Colonic mucosa (tissue), 4 donors: ENCODE measurements at places on chromosomes 13 and 19. TPM values are rescaled to one million over a fixed set of nuclear protein-coding genes. Genes with fewer than 3 reads are reported as not detected.

TEX26 gene
- not detected for total RNA-seq

DNA sequence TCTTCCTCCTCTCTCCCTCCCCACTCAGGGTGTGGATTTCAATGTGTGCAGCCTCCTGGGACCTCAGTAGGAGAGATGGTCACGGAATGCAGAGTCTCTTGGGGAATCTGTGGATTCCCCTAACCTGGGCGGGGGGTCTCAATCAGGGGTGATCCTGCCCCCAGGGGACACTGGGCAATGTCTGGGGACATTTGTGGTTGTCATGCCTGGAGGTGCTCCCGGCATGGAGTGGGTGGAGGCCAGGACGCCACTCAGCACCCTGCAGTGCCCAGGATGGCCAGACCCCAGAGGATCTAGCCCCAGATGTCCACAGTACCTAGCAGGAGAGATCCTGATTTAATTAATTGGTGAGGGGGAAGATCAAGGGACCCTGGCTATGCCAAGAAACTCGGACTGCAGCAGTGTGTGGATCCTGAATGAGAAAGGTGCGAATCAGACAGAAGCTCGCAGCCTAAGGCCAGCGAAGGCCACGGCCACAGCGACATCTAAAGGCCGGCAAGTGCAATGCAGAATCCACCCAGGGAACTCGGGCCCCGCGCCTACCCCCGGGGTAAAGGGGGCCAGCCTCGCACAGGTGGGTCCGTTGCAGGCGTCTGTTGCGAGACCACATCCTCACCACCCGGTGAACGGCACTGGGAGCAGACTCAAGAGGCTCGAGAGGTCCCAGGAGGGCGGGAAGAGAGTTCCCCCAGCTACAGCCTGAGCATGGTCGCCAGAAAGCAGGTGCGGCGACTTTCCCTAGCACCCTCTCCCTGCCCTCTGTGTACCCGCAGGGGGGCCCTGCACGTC is 88.8 kb downstream of the GNG7 start:
- DNase-seq, result no peak

- DNase-seq, result no peak
Observed at GRCh38 chr13:77832339-77833100, 86.1 kb downstream of the EDNRB start.

- no peak for DNase-seq
Observed at GRCh38 chr19:31154021-31154420, 195.2 kb downstream of the TSHZ3 start.

DNA sequence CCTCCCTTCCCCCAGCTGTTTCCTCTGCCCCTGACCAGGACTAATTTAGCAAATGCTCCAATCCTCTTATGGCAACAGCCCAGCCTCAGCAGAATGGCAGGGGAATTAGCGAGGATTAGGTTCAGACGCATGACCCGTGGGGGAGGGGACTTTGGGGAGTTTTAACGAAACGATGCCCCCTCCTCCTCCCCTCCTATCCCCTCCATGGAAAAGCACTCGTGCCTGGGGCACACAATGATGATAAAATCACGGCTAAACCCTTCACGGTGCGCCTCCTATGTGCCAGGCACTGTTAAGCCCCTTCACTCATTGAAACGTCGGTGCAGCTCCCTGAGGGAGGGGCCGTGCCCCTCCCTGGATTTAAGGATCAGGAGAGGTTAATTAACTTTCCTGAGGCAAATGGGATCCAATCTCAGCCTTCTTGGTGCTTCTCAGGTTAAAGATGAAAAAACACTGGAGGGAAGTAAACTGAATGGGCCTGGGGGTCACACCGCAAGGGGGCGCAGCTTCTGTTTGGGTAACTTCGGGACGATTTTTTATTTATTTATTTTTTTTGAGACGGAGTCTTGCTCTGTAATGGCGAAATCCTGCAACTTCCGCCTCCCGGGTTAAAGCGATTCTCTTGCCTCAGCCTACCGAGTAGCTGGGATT is 10.1 kb upstream of the TPRX2 start:
- peak; percentile 24 for DNase-seq

KCNN4 gene
- total RNA-seq, result 60.9 TPM

DNA sequence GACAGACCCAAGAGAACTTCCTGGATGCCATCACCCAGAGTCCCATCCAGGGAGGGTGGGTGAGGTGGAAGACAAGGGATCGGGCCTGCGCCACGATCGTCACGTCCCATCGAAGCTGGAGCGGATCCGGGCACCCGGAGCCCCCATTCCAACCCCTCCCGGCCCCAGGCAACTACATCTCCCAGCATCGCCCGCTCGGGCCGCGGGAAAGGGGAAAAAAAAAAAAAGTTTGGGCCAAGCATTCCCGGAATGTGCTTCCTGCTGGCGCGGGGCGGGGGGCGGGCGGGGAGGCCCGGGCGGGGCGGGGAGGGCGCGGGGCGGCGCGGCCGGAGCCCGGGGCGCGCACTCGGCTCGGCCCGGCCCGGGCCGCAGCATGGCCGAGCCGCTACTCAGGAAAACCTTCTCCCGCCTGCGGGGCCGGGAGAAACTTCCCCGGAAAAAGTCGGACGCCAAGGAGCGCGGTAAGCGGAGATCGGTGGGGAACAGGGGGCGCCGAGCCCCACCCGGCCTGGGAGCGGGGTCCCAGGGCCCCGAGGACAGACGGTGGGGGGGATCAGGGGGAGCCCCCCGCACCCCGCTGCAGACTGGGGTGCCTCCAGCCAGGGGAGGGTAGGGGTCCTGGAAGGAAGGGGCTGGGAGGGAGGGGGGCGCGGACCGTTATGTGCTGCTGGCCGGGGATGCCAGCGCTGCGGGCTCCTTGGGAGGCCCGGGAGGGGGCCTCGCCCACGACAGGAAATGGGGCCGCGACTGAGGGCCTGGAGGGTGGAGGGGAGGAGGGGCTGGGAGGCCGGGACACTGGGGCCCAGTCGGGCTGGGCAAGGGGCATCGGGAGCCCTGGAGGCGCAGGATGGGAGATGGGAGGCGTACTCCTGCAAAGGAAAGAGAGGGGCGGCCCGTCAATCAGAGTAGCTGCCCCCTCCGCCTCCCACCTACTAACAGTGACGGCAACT is at the start of gene SYDE1:
TSS of gene SYDE1 (plus strand) at position 341 of the 950 bp plus-strand sequence. CDS start at position 374, 33 bp downstream.
- no peak for DNase-seq

DNA sequence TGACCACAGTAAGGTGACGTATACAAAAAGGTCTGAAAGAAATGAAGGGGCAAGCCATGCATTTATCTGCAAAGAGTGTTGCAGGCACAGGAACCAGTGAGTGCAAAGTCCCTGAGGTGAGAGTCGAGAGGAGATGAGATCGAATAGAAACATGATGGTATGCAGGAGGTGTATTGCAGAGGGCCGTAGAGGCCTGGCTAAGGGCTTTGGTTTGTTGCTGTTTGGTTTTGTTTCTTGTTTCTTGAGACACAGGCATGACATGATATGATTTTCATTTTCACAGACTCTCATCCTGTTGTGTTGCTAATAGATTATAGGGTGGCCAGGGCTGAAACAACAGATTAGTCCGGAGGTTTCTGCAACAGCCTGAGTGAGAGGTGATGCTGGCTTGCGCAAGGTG is 80.4 kb downstream of the HSPH1 start:
- DNase-seq, result no peak

MCEMP1 gene
- total RNA-seq, result not detected

ACP5 gene
- 30.2 TPM for total RNA-seq
